ENCODE measurements at places on chromosomes 6 and 20.

DNA sequence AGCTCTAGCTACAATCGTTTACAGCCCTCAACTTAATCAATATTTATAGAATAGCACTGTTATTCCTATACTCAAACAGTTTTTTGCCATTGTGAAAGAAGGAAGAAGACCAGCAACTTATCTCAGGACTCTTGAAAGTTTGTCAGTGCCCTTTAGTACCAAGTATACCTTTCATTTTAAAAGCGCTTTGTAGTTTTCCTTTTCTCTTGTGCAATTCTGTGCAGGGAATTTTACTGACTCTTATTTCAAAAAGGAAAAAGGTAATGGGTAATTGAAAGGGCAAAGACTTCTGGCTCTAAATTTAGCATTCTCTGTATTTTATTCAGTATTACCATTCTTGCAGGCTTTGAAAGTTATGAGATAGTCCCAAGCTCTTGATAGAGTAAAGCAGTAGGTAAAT is 16.8 kb upstream of the RHAG start:
- DNase-seq, result no peak

GRCh38 chr20:6866741-6867140 is 99.3 kb downstream of the BMP2 start:
- no peak for DNase-seq

GRCh38 chr6:157644043-157644810 is 178.8 kb upstream of the SNX9 start:
- DNase-seq, result peak; percentile 54

DNA sequence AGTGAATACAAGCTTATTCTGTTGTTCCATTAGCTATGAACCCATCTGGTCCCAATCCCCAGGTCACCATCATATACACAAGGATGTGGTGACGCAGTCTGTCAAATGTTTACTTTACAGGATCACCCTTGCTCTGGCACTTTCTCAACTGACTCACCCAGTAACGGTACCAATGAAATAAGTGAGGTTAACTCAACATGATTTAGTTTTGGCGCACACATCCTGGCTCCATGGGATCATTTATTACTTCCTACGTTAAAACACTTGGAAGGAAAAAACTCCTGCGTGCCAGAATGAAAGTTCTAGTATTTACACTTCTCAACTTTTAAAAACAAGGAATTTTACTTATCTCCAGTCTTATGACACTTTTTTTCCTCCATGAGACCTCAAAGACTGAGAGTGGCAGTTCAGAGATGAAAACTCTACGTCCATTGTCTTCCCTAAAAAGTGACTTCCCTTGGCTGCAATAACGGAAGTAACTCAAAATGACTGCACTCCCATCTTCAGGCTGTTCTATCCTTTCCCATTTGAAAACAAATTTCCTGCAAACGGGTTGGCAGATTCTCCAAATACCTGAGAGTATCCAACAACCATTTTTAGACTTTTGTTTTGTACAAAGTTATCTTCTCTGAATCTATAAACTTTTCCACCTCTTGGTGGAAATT is 15.9 kb downstream of the AGPAT4 start:
- DNase-seq, result no peak

GRCh38 chr20:17823409-17824144 is 123.8 kb downstream of the BANF2 start:
- DNase-seq, result no peak
